HT-29 (cell line): ENCODE measurements at places on chromosomes 1 and 21. TPM values are rescaled to one million over a fixed set of nuclear protein-coding genes. Genes with fewer than 3 reads are reported as not detected.

DNA sequence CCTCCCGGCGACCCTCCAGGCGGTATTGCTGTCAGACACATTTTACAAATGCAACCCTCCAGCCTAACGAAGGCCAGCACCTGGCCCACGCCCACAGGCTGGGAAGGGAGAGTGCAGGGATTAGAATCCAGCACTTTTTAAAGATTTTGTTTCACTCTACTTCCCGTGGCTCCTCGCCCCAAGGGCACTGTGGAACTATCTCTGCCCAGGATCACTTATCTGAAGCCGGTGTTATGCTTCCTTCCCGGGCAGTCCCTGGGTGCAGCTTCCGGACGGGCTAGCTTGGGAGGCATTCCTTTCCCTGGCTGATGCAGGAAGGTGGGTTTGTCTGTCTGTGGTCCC is 35.8 kb downstream of the CCN1 start:
- no peak for DNase-seq

- no peak for DNase-seq
Observed at GRCh38 chr1:3127738-3128137, 58.7 kb downstream of the PRDM16 start.

The S100A1 gene
- 0.15 TPM in 1 of 2 replicates, not detected in the other for total RNA-seq

DNA sequence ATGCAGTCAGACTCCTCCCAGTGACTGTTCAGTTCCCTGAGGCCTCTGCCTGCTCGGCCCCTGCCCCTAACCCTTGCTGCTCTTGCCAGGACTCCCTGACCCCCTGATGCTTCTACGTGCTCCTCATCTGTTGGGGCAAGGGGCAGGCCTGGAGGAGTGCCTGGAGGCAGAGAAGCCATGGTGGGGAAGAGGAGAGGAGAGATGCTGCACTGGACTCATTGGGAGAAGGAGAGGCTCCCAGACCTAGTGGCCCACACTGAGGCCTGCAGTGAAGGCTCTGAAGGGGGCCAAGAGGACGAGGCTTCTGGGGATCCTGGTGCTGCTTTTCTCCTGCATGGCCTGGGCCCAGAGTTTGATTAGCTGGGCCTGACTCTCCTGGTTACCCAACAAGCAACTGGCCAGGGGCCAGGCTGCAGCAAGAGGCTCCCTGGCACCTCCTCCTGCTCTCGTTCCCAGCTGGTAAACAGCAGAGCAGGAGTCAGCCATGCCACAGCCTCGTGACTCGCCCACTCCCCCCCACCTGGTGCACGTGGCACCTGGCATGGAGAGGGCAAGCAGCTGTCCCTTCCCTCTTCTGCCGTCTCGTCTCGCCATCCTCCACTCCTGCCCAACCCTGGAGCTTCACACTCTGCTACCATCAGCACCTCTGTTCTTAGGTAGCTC is 847 bp upstream of the RORC start:
- peak; percentile 49 for DNase-seq

GRCh38 chr1:63864224-63864641 is 90.4 kb downstream of the ROR1 start:
- DNase-seq, result no peak
